ENCODE measurements at places on chromosomes 13 and 19.

DNA sequence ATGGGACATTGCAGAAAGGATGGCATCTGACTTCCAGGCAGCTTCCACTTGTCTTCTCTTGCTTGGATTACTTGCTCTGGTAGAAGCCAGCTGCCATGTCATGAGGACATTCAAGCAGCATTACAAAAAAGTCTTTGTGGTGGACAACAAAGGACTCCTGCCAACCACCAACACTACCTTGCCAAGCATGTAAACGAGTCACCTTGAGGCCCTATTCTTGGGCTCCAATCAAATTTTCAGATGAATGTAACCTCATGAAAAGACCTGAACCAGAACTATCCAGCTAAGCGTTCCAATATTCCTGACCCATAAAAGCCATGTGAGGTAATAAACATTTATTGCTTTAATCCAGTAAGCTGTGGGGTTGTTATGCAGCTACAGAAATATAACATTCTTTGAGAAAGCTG lies 12.5 kb downstream of the PROSER1 start:
- no peak for DNase-seq

GRCh38 chr19:5139583-5140325 lies 170.8 kb downstream of the KDM4B start:
- no peak for DNase-seq

DNA sequence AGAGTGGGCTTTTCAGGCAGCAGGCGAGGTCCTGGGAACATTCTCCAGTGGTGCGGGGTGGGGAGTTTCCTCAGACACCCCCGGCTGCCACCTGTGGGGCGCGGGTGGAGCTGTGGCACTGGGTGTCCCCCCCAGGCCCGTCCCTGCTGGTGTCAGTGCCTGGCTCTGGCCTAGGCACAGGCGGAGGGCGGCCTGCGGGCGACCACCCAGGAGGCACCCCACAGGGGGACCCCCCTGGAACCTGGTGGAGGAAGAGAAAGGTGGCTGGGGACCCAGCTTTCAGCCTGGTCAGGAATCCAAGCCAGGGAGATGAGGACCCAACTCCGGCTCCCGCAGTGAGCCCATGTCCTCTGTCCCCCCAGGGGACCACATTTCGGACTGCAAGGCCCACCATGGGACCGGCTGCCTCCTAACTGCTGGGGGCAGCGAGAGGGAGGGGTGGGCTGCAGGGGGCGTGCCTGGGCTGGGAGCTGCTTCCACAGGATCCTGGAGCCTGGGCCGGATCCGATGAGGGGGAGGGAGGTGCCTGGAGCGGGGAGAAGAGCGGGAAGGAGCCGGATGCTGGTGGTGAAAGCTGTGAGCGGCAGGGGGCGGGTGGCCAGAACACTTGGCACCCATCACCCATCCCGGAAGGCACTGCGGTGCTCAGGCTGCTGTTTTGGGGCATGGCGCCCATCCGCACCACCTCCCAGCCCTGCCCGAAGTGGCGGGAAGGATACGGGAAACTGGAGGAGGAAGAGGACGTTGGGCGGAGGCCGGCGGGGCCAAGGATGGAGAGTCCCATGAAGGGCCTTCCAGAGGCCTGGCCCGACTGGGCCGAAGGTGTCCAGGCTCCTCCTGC lies 5.5 kb upstream of the CTXN1 start:
- no peak for DNase-seq

DNA sequence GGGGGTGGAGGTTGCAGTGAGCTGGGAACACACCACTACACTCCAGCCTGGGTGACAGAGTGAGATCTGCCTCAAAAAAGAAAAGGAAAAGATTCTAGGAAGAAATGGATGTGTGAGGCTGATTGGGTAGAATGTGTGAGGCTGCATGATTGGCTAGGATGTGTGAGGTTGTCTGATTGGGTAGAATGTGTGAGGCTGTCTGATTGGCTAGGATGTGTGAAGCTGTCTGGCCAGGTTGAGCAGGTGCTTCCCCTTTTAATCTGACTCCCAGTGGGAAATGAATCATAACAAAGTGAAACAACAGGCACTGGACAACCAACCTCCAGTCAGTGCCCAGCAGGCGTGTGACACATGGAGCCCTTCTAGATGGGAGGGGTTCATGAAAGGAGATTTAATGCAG lies 14.7 kb downstream of the C13orf46 start:
- DNase-seq = no peak

DNA sequence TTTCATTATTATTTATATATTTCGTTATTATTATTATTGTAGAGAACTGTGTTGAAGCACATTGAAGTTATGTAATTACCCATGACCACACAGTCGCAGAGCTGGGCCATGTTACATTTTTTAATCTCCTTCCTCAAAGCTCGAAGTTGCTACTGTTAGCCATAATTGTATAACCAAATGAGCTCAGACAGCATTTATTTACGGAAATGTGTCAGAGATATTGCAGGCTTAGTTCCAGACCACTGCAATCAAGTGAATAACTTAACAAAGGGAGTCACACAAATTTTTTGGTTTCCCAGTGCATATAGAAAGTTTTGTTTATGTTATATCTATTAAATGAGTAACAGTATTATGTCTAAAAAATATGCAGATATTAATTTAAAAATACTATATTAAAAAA lies 147.1 kb upstream of the SLITRK1 start:
- DNase-seq = no peak

GRCh38 chr13:72050251-72050650 lies 183.2 kb upstream of the DACH1 start:
- no peak for DNase-seq
